ENCODE measurements at places on chromosomes 6 and 20.

- DNase-seq = no peak
These were observed 216.5 kb downstream of the SLC35F1 start for GRCh38 chr6:118123503-118124037.

DNA sequence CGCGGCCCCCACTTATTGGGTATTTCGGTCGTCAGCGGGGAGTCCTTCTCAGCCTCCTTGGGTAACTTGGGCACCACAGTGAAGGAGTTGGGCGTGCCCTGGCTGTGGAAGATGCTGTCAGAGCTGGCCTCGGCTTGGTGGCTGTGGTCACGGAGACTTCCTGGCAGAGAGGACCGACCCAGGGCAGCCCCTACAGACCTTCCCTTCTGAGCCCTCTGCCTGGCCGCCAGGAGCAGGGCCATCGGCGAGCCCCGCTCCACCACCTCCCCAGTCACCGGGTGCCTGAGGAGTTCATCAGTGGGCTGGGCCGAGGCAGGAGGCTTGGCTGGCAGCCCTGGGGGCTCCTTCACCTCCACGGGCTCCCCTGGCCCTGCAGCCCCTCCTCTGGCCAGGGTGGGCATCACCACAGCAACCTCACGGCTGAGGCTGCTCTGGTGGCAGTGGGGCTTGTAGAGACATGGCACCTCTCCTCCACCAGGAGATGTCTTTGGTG lies 37.2 kb downstream of the C6orf132 start:
- no peak for DNase-seq

DNA sequence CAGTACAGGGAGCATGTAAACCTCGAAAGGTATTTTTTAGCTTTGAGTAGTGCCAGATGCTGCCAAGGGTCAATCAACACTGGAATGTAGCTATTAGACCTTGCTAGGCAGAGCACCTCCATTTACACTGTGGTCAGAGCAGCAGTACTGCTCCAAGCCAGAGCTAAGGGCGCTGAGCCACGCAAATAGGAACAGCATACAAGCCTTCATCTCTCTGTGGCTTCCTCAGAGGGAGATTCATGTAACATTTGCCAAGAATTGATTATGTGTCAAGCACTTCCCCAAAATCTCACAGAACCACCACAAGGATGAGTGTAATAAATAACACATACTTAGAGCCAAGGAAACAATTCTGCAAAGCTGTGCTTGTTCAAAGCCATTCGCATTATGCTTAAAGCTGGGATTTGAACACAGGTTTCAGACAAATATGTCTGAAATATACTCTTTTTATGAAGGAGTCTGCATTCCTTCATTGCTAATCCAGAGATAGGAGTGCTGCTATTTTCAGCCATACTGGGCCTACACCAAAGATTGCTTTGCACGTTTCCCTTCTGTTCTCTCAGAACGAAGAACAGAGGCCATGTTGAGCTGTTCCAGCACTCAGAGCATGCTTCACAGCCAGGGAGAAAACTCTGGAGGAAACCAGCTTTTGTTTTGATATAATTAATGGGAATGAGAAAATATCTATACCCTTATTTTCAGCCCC lies 97.7 kb downstream of the SLC16A10 start:
- DNase-seq = no peak

DNA sequence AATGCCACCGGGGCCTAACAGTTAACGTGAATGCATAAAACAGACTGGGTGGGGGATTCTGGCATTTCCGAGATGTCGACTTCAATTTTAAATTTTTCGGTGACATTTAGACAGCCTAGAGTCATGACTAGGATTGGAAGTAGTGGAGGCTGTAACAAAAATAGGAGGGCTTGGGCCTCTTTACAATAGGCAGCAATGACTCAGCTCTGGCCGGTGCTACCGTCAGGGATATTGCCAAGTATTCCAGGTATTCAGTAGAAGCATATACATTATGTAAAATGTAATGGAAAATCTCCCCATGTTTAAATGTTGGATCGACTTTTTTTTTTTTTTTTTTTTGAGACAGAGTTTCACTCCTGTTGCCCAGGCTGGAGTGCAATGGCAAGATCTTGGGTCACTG lies 136.2 kb upstream of the STMND1 start:
- no peak for DNase-seq

GRCh38 chr20:41170386-41171105 lies 33.2 kb downstream of the PLCG1 start:
- DNase-seq = no peak

GRCh38 chr6:14658030-14658429 lies 540.5 kb downstream of the CD83 start:
- DNase-seq = no peak

GRCh38 chr6:87705070-87705691 lies 3.1 kb upstream of the AKIRIN2 start:
- DNase-seq = no peak

DNA sequence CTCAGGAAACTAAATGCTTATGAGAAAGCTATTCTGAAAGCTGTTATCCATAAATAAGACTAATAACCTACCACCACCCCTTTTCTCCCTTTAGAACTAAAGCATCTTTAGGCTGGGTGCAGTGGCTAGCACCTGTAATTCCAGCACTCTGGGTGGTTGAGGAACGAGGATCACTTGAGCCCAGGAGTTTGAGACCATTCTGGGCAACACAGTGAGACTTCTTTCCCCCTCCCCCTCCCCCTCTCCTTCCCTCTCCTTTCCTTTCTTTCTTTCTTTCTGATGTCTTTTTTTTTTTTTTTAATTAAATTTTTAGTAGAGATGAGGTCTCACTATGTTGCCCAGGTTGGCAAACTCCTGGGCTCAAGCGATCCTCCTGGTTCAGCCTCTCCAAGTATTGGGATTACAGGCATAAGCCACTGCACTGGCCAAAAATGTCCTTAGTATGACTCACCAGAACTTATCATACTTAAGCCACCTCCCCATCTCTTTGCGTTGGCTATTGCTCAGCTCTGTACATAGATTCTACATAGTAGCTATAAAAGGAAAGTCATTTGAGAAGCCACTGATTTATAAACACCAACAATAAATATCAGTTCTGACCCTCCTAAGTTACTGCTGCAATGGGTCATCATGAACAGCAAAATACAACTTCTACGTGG lies 54.8 kb upstream of the SPDEF start:
- DNase-seq = peak; percentile 59

DNA sequence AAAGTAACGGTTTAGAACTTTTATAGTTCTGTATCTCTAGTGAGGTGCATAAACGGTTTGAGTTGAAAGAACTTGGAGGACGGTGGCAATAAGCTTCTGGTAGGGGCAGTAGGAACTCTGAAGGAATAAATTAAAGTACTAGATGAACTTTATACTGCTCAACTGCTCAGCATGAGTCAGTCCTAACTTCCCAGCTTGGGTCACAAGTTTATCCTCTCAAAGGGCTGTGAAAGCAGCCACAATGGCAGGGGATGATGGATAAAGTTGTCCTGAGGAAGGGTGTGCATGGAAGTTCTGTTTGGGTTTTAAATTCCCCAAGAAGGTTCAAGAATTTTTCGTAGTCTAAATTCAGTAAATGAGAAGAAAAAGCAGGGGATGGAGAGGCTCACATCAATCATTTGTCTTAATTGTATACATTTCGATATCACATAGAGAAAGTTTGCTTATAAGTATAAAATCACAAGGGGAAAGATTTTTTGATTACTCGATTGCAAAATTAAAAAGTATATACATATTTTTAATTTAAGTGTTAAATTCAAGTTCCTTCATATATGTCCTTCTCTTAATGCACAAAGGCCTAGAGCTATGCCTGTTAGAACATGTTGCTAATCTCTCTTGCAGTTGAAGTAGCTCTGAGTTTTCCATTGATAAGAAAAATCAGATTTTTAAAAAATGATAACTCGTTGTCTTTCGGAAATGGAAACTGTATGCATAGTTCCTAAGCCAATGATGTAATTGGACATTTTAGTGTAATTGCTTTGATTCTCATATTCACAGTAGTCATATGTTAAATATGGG lies 55.3 kb upstream of the JAG1 start:
- no peak for DNase-seq

- no peak for DNase-seq
These were observed 154.3 kb downstream of the VEGFA start for GRCh38 chr6:43924222-43924702.

DNA sequence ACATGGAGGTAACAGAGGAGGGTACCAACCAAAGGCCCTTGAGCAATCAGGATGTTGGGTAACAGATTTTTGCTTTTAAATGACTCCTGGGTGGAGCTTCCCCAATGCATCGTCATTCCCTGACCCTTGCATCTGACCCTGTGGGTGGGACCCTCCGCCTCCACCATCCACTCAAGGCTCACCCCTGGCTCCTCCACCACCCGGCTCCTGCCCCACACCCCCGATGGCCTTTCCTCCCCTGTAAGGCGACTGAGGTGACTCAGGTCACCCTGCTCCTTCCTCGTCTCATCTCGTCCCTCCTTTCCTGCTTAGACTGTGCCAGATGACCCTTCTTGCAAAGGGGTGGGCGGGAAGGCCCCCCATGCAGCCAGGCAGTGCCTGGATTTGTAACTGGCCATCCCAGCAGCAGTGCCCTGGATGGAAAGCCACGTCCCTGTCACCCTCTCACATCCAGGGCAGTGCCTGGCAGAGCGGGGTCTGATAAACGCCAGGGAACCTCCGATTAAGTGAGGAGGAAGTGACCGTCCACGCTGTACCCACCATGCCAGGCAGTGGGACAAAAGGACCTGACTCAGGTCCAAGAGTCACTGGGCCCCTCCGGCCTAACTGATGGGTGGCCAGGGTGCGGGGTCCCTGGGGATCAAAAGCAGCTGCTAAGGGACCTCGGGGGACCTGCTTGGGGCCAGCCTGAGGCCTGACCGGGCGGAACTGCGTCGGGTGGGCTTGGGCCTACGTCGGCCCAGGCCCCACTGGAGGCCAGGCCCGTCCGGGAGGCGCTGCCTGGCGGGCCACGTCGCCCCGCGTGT lies 624 bp upstream of the NPEPL1 start:
- no peak for DNase-seq

- no peak for DNase-seq
These were observed 121.3 kb downstream of the TFAP2C start for GRCh38 chr20:56750430-56750829.

Data from AG04450 (cell line).